Left hindlimb (tissue), 1 donor: ENCODE measurements at places on chromosomes 13 and 19.

GRCh38 chr13:110403315-110403714, 96.2 kb downstream of the COL4A2 start:
- no peak for DNase-seq

DNA sequence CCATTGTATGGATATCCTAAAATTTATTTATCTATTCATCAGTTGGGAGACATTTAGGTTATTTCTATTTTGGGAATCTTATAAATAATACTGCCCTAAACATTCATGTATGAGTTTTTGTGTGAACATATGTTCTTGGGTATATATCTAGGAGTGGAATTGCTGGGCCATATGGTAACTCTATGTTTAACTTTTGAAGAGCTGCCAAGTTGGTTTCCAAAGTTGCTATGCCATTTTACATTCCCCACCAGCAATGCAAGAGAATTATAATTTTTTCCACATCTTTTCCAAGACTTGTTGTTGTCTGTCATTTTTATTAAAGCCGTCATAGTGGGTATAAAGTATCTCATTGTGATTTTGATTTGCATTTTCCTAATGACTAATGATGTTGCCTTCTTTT, 48.2 kb upstream of the CALM3 start:
- no peak for DNase-seq

- DNase-seq = no peak
These were observed 3.1 kb upstream of the TYROBP start for GRCh38 chr19:35911173-35911572.

DNA sequence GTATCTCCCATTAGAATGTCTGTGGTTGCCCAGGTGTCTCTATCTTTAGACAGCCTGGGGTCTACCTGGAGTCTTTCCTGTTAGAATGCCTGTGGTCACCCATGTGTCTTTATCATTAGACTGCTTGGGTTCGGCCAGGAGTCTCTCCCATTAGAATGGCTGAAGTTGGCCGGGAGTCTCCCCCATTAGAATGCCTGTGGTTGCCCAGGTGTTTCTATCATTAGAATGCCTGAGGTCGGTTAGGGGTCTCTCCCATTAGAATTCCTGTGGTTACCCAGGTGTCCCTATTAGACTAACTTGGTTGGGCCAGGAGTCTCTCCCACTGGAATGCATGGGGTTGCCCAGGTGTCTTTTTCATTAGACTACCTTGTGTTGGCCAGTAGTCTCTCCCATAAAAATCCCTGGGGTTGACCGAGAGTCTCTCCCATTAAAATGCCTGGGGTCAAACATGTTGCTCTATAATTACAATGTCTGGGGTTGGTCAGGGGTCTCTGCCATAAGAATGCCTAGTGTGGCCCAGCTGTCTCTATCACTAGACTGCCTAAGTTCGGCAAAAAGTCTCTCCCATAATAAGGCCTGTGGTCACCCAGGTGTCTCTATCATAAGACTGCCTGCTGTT, 1448.7 kb downstream of the UQCRFS1 start:
- DNase-seq = no peak

- DNase-seq = no peak
These were observed 142.8 kb downstream of the STK24 start for GRCh38 chr13:98434060-98434459.

DNA sequence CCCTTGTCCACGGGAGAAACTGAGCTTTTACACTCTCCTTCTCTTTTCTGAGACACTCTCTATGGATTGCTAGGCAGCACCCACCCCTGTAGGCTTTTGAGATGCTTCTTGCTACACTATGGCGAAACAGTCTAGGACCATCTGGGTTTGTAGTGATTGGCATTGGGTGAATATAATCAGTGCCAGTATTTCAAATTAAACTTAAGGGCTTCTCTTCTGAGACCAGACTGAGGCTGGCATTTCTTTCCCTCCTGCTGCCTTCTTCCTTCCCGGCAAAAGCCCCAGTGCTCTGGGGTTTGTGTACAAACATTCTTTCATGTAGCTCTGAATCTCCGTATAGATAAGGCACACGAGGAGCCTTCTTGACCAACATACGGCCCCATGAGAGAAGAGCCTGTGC, 276.7 kb downstream of the SLC7A1 start:
- DNase-seq = no peak

GRCh38 chr19:1241417-1242095, at the start of gene ATP5F1D:
ATP5F1D (plus strand) TSS chr19:1241751; CDS start chr19:1241851, 100 bp downstream.
- peak; percentile 95 for DNase-seq

- DNase-seq = no peak
These were observed 1.0 kb downstream of the FBL start for GRCh38 chr19:39845172-39845571.
